Stimulated activated CD8-positive, alpha-beta memory T cell treated with anti-CD3 and anti-CD28 coated beads, Interleukin-15, amount 100 ng/mL, for 48 hours (primary cell): ENCODE measurements at places on chromosomes 7 and 10.

- DNase-seq, result no peak
Observed at GRCh38 chr7:39379416-39379815, 186.8 kb upstream of the YAE1 start.

- no peak for DNase-seq
Observed at GRCh38 chr10:5897504-5897903, 7.5 kb downstream of the FBH1 start.

GRCh38 chr7:134742688-134743350, 36.6 kb upstream of the CALD1 start:
- no peak for DNase-seq

DNA sequence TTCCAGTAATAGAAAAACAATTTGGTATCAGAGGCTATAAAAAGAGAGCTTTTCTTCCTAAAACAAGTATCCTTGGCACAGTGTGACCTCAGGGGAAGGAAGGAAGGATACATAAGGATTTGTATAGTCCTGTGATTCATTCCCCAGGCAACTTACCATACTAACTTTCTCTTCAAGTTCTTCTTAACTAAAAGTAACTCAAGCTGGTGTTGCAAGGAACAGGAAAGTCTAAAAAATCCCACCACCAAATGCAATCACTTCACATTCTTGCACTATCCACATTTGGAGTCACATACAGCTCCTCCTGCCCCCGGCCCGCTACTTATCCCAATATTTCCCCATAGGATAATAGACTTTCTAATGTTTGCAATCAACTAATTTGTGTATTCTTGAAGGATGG, 84.8 kb downstream of the PRKAG2 start:
- DNase-seq, result no peak

DNA sequence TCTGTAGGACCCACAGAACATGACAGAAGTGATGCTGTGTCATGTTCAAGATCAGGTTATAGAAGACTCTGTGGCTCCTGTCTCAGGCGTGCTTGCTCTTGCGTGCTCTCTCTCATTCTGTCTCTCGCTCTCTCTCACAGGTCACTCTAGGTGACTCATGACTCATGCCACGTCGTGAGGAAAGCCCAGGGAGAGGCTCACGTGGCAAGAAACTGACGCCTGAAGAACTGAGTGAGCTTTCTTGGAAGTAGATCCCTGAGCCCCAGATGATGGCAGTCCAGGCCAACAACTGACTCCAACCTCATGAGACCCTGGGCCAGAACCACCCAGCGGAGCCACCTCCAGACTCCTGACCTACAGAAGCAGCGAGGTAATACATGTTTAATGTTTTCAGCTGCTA, 103.3 kb downstream of the DNMBP start:
- no peak for DNase-seq

GRCh38 chr10:10394933-10395658, 622.6 kb upstream of the CELF2 start:
- DNase-seq, result no peak
